ENCODE measurements at places on chromosomes 6 and 20.

DNA sequence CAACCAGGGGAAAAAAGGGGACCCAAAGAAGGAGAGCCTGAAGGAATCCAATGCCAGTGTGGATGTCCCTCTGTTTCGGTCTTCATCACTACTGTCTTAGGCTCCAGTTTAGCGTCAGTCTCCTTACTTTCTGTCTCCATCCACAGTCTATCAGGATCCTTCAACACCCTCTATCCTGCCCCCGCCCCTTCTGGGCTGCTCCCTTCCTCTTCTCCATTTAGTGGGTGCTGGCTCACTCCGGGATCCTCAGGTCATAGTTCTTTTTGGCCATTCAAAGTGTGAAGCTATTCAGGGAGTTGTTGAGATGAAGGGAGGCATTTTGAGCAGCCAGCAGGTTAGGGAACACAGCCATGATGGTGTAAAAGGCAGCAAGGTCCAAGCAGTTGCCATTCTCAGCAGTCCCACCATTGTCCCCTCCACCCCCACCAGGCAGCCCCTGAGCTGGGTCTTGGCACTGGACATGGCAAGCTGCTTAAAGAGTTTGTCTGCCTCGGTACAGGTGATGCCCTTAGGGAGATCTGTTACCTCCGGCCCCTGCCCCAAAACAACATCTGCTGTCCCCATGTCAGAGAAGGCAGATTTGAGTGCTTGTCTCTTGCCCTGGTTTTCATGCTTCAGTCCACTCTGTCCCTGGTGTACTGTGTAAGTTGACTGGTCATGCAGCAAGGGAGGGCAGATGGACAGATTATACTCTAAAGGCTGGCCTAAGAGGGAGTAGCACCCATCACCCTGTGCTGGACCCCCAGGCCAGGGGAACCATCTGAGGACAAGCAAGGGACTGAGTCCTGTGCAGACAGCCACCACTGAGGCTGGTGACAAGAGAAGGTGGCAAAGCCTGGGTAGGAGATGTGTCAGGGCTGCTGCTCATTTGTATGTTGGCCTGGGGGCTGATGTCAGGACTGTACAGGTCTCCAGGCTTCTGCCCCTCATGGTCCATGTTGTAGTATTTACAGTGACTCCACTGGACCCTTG is 842.0 kb downstream of the HACE1 start:
- no peak for DNase-seq

- DNase-seq, result no peak
These were observed 685.7 kb downstream of the BCKDHB start for GRCh38 chr6:80792151-80792550.

DNA sequence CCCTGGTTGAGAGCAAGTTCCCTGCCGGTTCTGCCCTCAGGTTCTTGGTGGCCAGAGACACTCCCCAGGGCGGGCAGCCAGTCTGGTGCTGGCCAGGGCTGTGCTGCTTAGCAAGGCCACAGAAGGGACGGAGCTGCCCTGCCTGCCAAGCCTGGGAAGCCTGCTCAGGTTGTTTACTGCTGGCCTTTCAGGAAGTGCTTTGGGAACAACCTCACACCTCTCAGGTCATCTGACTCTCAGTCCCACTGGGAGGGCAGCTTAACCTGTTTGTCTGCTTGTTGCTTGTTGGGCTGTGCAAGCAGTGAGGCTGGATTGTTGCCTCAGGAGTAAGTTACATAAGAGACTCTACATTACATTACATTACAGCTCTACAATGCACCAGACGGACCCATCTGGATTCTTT is 75.8 kb upstream of the AFDN start:
- DNase-seq, result no peak

DNA sequence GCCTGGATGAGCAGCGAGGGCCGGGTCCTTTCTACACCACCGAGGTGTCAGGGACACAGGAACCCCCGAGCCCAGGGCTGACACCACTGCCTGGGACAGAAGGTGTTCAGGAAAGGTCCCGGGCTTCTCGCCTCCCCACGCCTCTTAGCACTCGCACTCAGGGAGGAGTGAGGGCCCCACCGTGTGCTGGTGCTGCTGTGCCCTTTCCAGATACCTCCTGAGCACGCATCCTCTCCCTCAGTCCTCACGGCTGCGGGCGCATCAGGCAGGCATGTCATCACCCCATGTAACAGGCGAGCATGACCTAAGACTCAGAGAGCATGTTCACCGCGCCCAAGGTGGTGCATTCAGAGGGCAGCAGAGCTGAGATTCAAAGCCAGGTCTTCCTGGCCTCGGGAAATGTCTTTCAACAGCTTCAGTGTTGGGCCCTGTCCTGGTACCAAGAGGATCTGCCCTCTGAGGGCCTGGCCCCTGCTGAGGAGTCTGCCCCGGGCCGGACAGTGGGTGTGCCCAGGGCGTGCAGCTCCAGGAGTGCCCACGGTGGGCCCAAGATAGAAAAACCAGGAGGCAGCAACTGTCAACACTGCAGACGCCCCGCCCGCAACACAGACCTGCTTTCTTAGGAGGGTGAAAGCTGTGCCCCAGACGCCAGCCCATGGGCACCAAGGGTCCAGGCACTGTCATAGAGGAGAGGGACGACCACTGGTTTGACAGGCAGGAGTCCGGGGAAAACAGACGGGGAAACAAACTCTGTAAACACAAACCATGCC is 29.2 kb downstream of the TGM2 start:
- no peak for DNase-seq

- DNase-seq, result no peak
These were observed 1.9 kb upstream of the FUCA2 start for GRCh38 chr6:143513410-143513809.

DNA sequence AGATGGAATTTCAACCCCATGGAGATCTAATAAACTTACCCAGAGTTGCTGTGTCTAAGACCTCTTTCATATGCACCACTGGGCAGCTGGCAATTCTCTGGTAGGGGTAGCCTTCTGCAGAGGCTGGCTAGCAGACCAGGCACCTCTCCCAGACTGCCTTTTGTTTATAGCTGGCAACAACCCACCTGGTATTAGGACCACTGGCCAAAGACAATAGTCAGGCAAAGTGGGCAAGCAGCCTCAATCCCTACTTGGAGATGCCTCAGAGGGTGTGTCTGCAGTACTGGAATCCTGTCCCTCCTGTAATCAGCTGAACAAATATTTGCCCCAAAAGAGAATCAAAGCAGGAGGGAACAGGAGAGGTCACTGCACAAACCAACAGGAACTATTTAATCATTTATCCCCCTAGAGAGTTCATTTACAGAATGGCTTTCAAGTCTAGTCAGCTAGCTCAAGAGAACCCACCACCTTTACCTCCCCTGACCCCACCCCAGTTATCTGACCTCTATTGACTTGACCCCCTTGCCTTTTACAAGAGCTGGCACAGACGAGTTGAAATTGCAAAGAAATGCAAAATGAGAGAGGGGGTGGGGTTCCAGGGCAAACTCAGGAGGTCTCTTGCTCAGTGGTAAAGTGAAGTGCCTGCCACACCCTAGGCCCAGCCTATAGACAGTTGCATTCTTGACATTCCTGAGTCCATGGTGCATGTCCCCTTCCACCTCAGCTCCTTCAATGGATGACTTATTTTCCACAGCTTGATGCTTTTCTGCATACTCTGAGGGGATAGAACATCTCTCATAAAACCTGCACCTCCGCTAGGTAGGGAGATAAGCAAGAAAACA is 2.8 kb downstream of the BCL2L1 start:
- no peak for DNase-seq

GRCh38 chr6:116535109-116535508 is 10.4 kb downstream of the TRAPPC3L start:
- DNase-seq, result no peak

DNA sequence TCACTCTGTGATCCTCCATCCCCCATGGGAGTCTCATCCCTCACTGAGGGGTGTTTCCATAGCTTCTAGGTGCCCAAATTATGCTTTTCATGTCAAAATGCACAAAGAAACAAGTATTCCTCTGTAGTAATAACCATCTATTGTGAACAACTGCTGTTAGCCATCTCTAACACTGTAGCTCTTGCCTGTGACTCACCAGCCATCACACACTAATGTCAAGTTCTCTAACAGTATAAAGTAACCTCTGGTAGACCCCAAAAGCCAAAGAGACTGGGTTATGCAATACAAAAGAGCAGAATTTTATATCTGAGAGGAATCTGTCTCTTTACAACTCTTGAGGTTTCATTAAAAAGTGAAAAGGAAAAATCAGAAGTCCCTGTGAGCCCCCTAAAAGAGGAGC is 25.4 kb upstream of the IYD start:
- DNase-seq, result no peak

- no peak for DNase-seq
These were observed 38.3 kb upstream of the CD2AP start for GRCh38 chr6:47439348-47439668.

DNA sequence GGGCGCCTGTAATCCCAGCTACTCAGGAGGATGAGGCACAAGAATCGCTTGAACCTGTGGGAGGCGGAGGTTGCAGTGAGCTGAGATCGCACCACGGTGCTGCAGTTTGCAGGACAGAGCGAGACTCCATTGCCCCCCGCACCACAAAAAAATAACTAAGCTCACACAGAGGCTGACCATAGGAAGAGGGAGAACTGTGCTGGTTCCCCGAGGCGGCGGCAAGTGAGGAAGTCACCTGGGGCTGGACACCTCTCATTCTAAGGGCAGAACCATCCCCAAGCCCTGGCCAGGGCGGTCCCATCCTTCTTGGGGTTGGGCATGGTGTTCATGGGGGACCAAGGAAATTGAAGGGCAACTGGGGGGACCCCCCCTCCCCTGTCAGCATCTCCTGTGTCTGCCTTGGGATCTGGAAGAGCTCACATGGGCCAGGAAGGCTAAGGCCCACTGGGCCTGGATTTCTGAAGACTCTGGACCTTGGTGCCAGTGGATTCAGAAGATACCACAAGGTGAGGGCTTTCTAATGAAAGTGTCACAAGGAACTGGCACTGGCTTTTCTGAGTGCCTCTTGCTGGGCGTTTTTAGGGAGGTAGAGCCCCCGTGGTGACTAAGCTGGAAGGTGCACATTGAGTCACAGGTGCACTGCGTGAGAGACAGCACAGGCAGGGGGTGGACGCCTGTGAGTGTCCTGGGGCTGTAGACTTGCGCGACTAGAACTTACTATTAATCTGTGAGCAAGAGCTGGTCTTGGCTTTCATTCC is 11.5 kb downstream of the IRF4 start:
- DNase-seq, result peak; percentile 59

DNA sequence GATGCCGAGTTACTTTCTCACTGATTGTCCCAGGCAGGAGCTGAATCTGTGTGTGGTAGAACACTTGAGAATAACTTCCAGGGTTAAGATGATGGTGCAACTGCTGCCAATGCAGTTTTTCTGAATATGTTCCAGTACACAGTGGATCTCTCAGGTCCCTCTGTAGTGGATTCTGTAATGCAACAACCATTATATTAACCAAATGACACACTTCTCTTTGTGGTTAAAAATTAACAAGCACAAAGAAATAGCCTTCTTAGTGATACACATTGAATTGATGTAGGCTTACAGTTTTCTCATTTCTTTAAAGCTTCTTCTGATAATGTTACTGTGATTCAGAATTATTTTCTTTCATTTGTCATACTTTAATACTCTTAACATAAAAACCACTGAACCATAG is 383.8 kb downstream of the ADGRB3 start:
- no peak for DNase-seq

DNA sequence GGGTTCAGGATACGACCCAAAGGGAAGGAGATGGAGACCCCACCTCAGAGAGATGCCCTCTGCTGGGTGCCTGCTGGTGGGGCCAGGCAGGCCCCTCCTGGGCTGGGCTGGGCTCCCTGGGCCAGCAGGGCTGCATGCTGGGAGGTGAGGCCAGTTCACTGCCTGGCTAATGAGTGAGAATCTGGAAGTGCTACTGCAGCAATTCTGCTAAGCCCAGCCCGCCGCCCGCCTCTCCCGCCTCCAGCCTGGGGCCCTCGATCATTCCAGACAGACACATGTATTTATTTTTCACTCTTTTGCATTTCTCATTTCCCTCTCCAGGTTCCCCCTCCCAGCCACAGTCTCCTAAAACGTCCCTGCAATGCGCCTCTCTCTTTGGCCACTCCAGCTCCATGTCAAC is 79.6 kb downstream of the CDH22 start:
- DNase-seq, result no peak

- no peak for DNase-seq
These were observed 14.5 kb upstream of the IRF4 start for GRCh38 chr6:376827-377640.

GRCh38 chr20:6311097-6311496 is 188.3 kb upstream of the FERMT1 start:
- no peak for DNase-seq

- DNase-seq, result no peak
These were observed 13.8 kb downstream of the FOXQ1 start for GRCh38 chr6:1325461-1326309.

GRCh38 chr6:46565531-46565930 is 74.3 kb upstream of the RCAN2 start:
- no peak for DNase-seq

DNA sequence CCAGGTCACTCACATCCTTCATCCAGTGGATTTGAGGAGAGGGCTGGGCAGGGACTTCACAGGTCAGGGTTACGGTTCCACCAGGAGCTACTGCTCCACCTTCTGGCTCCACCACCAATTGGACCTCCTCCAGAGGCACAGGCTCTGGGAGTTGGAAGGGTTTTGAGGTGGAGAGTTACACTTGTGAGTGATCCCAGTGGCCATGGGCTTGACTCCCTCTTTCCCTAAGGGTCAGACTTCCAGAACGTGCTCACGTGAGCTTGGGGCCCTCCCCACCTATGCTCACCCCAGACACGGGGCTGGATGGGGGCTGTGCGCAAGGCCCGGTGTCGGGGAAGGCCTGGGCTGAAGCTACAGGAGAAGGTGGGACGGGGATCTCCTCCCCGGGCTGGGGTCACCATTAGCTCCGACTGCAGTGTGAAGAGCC is 1.5 kb downstream of the AGER start:
- no peak for DNase-seq

DNA sequence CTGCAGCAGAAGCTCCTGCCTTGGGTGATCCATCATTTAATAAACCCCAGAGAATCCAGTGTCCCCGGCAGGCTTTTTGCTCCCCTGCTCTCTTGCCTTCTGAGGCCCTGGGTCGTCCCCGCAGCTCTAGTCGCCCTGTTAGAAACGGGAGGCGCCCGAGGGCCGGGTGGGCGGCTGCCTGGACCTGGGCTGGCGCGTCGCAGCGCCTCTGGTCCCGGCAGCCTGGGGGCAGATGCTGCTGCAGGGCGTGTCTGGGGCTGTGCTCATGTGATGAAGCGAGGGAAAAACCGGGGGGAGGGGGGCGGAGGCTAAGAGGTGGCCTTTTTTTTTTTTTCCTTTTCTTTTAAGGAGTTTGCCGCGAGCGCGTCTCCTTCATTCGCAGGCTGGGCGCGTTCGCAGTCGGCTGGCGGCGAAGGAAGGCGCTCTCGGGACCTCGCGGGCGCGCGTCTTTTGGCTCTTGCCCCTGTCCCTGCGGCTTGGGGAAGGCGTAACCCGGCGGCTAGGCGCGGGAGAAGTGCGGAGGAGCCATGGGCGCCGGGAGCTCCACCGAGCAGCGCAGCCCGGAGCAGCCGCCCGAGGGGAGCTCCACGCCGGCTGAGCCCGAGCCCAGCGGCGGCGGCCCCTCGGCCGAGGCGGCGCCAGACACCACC is 394 bp downstream of the AKAP12 start:
- DNase-seq, result no peak

DNA sequence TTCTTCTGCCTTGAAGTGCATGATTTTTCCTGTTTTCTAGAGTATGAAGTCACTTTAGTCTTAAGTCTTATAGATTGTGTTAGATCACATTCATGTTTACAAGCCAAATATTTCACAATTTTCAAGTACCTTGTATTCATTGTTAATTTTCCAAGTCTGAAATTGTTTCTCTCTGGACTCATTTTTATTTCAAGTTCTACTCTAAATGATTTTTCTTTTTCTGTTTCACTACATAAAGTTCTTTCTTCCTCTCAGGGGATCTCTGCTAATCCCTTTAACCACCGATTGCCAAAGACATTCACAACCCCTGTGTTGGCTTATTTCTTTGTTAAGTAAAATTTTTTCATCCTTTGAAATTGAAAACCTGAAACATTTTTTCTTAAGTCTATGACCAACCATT is 805.7 kb downstream of the KIF16B start:
- no peak for DNase-seq
